Activated T-cell treated with anti-CD3 and anti-CD28 coated beads for 4 hours (primary cell): ENCODE measurements at places on chromosomes 1 and 21.

GRCh38 chr1:41377397-41377796 is 16.2 kb downstream of the FOXO6 start:
- DNase-seq = no peak

DNA sequence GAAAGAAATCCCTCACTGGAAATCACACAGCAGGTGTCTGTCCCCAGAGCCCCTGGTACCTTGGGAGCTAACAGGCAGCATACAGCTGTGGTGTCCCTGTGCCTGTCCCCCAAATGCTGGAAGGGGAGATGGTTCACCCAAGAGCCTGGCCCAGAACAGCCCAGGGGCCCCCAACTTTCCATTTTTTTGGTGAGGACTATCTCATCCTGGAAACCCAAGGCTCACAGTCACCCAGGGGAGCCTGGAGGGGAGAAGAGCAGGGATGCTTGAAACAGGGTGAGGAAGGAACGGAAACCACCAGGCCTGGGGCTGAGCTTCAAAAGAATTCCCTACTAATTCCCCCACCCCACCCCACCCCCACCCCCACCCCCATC is 3.6 kb downstream of the SDC3 start:
- DNase-seq = no peak

GRCh38 chr1:85445906-85446305 is 19.1 kb downstream of the DDAH1 start:
- DNase-seq = no peak

DNA sequence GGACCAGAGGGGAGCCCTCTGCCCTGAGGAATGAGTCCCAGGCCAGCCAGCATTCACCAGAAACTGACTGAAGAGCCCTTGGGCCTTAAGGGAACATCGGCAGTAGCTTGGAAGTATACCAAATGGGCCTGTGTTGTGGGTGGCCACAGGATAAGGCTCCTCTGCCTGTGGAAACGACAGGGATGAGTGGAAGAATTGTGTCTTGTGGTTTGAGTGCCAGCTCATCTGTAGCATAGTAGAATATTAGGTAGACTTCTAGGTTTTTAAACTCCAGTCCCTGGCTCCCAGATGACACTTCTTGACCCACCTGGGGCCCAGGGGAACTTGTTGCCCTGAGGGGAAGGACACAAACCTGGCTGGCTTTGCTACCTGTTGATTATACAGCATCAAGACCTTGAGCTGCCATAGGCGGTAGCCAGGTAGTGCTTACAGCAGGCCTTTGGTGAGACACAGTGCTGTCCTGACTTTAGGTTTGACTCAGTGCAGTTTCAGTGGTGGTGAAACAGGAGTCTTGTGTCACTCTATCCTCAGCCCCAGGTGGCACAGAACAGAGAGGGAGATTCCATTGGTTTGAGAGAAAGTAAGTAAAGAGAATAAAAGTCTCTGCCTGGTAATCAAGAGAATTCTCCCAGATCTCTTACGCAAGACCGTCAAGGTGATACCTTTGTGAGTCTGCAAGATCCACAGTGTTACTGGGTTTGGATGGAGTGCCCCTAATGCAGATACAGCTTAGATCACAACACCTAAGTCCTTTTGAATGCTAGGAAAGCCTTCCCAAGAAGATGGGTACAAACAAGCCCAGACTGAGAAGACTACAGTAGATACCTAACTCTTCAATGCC is 50.2 kb downstream of the RABGAP1L start:
- no peak for DNase-seq

DNA sequence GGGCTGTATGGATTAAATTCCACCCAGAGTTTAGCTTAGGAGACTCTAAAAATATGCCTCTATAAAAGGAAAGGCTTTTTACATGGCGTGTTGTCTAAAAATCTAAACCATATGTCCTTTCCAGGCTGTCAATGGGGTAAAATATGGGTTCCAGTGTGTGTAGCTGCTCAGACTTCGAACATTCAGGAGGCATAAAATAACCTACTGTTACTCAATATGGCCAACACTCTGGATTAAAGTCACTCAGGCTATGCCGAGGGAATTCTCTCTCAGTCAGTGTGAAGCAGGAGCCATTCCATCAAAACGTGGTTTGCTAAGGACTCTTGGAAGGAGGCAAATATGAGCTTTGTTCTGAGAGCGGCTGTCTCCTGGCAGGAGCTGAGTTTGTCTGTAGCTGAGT is 135.3 kb downstream of the RUNX1 start:
- DNase-seq = no peak

DNA sequence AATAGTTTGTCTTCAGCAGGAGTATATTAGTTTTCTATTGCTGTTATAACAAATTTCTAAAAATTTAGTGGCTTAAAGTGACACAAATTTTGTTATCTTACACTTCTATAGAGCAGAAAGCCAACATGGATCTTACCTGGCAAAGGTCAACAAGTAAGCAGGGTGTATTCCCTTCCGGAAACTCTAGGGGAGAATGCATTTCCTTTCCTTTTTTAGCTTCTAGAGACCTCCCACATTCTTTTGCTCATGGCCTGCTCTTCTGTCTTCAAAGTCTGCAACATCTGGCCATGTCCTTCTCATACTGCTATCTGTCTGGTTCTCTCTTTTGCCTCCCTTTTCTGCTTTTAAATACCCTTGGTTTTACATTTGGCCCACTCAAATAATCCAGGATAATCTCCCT is 242.6 kb downstream of the ZNF648 start:
- no peak for DNase-seq

DNA sequence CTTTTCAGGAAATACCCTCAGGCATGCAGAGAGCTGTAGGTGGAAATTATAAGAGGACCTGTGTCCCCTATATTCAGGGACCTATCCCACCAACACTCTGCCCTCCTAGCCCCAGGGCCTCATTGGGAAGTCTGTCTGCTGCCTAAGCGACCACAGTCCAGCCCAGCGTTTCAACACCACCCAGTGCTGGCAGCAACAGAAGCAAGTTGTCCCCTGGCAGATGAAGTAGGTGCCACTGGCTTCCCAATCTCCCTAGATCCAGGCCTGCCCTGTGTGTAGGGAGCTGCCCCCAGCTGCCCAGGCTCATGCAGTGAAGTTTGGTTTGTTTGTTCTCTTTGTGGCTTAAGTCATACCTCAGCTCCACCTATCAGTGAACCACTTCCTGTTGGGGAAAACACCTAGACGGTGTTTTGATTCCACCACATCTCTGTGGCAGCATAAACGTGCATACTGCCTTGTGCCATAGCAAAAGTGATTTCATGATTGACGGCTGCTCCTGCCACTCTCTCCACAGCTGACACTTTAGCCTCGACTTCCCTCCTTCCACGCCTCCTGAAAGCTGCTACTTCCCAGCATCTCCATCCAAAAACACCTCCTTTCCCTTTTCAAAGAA is 8.1 kb upstream of the LEFTY1 start:
- peak; percentile 56 for DNase-seq

DNA sequence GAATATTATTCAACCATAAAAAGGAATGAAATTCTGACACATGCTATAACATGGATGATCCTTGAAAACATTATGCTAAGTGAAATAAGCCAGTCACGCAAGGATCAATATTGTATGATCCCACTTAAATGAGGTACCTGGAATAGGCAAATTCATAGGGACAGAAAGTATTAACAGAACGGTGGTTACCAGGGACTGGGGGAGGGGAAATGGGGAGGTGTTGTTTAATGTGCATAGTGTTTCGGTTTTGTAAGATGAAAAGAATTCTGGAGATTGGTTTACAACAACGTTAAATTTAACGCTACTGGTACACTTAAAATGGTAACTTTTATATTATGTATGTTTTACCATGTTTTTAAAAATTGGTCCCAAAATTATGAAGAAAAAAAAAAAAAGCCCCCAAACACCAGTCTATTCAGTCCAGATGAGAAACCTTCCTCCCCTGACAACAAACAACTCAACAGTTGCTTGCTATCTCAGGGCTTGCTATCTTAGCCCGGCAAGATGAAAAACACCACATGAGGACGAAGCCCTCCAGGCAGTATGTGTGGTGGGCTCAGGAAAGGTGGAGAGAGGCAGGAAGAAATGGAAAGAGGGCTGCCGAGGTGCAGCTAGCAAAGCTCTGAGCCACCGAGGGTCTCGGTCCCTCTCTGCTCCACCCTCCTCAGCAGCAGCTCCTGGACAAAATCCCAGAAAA is 8.5 kb downstream of the NUAK2 start:
- DNase-seq = no peak
